ENCODE measurements at places on chromosomes 3 and 15.

GRCh38 chr3:44721231-44722102 is 8.0 kb upstream of the ZNF501 start:
- DNase-seq: no peak

DNA sequence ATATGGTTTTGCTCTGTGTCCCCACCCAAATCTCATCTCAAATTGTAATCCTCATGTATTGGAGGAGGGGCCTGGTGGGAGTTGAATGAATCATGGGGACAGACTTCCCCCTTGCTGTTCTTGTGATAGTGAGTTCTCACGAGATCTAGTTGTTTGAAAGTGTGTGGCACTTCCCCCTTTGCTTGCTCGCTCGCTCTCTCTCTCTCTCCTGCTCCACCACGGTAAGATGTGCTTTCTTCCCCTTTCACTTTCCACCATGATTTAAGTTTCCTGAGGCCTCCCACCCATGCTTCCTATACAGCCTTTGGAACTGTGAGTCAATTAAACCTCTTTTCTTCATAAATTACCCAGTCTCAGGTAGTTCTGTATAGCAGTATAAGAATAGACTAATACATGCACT is 60.7 kb downstream of the GSK3B start:
- DNase-seq: no peak

- DNase-seq: no peak
Observed at GRCh38 chr3:176631165-176631564, 566.1 kb downstream of the TBL1XR1 start.

DNA sequence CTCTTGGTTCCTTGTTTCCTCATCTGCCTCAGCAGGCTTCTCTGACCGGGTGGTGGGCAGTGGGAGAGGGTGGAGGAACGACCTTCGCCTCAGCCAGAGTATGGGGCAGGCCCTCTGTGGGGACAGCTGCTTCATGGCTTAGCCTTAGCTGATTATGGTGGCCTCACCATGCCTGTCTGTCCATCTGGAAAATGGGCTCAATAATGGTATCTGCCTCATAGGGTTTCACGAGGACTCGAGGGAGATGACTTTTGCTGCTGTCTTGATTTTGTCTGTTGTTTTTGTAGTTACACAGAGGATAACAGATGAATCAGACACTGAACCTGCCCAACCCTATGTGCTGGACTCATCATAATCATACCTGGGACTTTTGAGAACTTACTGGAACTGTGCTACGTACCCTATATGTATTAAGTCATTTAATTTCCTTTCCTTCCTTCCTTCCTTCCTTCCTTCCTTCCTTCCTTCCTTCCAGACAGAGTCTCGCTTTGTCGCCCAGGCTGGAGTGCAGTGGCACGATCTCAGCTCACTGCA is 46.5 kb downstream of the CDC25A start:
- no peak for DNase-seq

DNA sequence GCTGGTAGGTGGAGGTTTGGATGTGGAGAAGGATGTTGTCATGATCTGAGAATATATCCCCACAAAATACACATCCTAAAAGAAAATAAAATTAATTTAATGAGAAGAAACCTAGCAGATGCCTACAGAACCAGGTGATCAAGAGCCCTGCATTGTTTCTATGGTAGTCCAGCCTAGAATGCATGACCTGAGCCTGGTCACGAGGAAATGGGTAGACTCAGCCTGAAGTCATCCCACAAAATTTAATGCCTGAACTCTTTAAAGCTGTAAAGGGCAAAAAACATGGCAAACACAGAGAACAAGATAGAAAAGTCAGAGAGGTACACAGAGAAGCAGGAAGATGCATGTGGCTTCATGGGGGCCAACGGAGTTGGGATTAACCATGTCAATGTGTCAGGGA is 36.0 kb downstream of the LDHAL6B start:
- DNase-seq: no peak

DNA sequence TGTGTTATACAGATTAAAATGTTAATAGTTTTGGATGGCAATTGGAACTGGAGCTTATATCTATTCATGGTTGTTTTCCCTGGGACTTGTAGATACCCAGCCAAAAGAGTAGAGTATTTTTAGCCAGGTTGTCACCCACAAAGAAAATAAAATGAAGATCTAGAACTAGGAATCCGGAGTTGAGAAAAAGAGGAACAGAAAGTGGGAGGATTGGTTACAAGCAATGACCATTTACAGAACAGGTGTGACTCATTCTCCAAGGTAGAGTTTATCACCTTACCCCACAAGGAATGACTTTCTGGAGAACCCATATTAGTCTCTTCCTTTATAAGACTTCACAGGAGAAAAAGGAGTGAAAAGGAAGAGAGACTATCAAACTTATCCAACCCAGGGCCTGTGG is 99.8 kb downstream of the TMEM108 start:
- no peak for DNase-seq

- DNase-seq: no peak
Observed at GRCh38 chr3:70281663-70282062, 30.8 kb downstream of the MDFIC2 start.

GRCh38 chr3:35263477-35263876 is 375.8 kb upstream of the ARPP21 start:
- no peak for DNase-seq

DNA sequence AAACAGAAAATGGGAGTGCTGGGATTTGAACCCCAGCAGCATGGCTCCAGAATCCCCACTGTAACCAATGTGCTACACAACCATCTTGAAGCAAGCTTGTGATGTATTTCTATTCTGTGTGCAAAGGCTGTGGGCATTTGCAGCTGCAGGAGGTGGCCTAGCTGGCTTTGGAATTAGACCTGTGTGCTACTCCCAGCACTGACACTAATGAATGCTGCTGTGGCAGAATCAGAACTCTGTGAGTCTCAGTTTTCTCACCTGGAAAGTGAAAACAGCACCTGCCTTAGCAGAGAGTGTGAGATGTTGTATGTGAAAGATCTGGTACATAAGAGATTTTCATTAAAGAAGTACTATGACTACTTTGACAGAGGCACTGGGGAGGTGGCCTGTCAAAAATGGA is 21.5 kb upstream of the SMAD6 start:
- DNase-seq: no peak

GRCh38 chr3:125318167-125318865 is 56.8 kb downstream of the ZNF148 start:
- no peak for DNase-seq

- no peak for DNase-seq
Observed at GRCh38 chr3:11152301-11152700, 2.0 kb upstream of the HRH1 start.

GRCh38 chr15:68445351-68445750 is 13.4 kb upstream of the ITGA11 start:
- no peak for DNase-seq

- no peak for DNase-seq
Observed at GRCh38 chr3:123843668-123844067, 40.5 kb downstream of the MYLK start.

GRCh38 chr3:161556533-161556932 is 59.9 kb downstream of the OTOL1 start:
- DNase-seq: no peak

DNA sequence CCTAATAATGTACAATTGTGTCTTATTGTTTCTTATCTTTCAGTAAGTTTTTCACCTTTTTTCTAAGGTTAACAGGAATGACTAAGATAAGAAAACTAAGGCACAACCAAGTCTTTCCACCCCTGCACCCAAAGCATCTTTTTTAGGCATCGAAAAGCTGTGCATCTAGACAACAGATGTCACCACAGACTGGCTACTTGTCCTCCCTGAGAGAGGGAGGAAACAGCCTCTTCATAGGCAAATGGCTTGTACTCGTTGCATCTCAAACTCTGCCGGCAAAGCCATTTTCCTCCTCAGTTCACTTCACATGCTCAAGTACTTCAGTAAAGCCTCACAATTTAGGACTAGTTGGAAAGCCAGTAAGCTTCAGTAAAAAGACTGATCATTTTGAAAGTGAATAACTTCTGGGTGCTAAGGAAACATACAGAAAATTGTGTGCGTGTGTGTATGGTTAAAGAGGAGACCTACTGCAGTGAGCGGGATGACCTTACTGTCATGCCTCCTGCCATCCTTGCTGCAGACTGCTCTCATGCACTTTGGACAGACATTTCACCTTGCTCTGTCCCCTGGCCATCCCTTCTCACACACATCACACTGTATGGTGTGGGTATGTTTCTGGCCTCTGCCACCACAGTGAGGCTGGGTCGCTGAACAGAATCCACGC is 36.5 kb upstream of the HACD2 start:
- DNase-seq: no peak

DNA sequence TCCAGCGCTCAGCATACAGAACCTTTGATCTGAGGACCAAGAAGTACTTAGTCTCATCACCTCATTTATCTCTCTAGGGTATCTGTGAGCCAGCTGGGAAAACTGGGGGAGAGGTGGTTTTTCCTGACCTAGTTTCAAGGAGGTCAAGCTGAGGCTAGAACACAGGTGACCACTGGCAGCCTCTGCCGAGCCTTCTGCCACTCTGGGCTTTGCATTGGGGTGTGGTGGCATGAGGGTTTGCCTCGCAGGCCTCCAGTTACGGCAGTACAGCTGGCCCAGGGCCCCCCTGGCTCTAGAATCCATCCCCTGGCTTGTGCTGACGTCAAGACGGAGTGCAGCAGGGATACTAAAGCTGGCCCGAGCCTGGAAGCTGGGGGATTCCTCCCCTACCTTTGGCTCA is 34.7 kb upstream of the CDCP1 start:
- no peak for DNase-seq

DNA sequence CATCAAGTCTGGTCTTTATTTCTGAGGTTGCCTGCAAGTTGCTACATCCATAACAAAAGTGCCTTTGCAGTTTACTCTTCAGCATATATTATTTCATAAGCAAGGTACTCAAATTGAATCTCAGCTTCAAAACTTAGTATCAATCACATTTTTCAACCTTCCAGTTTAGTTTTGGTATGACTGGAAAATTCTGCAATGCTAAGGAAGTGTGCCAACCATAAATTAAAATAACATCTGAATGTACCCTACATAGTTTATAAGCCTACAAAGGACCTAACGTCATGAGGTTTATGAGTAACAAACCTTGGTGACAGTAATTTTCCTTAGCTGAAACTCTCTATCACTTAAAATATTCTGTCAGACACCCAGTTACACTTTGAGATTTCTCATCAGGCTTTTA is 62.8 kb downstream of the THBS1 start:
- DNase-seq: peak; percentile 68

DNA sequence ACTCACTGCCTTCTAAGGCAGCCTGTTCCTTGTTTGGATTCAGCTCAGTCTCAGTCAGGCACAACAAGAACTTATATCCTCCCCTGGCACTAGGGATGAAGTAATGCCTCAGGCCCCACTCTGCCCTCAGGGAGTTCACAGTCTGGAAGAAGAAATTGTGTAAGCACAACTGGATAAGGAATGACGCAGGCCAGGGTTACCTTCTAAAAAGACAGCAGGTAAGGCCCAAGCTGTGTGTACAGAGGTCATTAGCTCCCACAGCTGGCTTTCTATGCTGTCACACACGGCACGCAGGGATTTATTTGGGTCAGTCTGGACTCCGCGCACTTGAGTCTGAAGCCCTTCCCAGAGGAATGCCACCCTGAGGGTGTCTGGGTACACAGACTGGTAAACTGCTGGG is 82.9 kb downstream of the IQSEC1 start:
- no peak for DNase-seq

- DNase-seq: no peak
Observed at GRCh38 chr15:81835731-81836130, 210.1 kb downstream of the MEX3B start.

DNA sequence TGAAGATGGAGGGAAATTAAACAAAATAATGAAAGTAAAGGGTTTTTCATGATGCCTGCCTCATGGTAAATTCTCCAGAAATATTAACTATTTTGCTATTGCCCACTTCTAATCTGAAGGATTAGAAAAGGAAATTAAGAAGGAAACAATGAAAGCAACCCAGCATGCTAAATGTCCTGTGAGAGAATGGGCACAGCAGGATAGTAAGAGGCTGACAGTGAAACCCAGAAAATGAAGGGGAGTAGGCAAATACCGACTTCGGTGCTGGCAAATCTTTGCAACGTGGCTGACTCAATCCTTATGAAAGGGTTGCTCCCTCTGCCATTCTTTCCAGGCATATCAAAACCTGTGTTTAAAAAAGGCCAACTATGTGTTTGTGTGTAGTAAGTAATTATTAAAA is 147.5 kb upstream of the SYNPR start:
- DNase-seq: no peak

DNA sequence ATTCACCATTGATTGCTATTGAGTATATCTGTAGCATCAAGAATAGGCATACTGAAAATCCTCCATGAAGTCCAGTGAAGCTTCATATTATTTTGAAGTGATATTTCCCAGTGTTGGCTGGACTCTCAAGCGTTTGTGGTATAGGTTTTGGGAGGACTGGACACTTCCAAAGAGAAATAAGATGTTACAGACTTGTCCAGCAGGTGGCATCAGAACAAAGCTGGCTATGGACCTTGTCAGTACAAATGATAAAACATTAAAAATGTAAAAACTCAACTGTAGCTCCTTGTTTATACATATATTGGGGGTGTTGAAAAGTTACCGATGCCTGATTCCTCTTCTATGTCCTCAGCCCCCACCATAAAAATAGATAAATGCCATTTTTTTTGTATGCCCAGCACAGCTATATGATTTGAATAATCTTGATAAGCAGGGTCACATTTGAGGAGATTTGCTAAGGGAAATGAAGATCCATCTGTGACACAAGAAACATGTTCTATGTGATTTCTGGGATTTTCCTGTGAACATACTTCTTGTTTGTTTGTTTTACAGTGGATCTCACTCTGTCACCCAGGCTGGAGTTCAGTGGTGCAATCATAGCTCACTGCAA is 54.5 kb upstream of the GOLGA6B start:
- DNase-seq: peak; percentile 42

DNA sequence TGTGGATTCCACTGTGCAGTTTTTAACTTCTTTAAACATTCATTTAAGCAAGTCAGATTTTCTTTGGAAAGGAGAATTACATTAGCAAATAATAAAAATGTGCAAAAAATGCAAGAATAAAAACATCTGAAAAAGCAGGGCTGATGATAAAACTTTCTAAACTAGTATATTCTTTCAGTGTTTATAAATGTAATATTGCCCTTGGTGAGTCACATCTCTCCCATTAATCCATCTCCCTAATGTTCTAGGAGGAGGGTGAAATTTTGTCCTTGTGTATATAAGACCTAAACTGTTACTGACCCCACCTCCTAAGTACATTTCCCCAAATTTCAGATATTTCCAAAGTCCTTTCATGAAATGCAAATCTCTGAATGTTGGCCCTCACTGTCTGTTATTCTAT is 28.5 kb upstream of the DCUN1D1 start:
- DNase-seq: no peak

GRCh38 chr3:126438186-126438585 is 37.5 kb downstream of the ZXDC start:
- DNase-seq: no peak

GRCh38 chr3:172546628-172547214 is 23.5 kb upstream of the TNFSF10 start:
- DNase-seq: no peak
